Activated naive CD8-positive, alpha-beta T cell treated with anti-CD3 and anti-CD28 coated beads, Interleukin-2, amount 10 ng/mL, durations not matched to agents 7 days and 5 days (primary cell): ENCODE measurements at places on chromosomes 12 and 14.

DNA sequence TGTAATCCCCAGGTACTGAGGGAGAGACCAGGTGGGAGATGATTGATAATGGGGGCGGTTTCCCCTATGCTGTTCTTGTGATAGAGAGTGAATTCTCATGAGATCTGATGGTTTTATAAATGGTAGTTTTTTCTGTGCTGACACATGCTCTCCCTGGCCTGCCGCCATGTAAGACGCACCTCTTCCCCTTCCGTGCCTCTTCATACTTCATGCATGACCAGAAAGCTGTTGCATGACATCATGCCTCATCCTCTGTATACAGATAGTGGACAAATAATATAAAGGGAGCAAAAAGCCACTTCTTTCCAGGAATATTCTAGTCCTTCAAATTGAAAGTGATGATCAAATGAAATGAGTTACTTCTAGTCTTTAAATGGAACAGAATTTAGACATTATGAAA lies 47.3 kb upstream of the LRIG3 start:
- no peak for DNase-seq

- no peak for DNase-seq
Observed at GRCh38 chr14:32074887-32075572, 2.1 kb upstream of the ARHGAP5 start.

DNA sequence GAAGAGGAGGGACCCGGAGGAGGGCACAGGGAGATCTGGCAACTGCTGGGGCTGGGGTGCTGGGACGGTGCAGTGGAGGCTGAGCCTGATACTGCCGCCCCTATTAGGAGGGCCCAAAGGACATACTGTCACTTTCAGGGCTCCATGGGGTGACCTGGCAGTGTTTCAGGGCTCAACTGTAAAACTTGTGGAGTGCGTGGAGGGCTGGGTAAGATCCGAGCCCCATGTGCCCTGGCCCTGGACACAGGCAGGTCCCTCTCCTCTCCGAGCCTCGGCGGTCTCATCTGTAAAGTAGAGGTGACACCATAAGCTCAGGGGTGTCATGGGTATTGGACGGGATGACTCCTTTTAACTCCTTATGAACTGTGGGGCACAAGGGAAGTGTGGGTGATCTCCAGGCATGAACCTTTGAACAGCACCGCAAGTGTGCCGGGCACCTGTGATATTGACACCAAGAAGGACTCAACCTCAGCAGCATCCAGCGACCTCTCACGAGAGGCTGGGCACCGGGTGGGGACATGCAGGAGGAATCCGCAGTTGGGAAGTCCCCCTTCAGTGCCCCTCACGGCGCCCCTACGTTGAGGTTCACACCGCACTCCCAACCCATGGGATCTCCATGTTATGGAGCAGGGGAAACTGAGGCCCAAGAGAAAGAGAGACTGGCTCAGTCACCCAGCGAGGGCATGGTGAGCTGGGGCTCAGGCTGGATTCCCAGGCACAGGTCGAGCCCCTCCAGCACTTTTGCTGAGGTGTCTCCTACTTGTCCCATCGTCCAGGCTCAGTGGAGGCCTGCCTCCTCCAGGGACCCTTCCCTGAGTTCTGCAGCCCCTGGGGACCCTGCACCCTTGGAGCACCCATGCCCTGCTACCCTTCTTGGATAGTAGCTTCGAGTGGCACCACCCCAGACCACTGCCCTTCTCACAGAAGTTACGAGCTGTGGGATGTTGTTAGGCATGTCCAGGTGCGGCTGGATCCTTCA lies 50.4 kb upstream of the EML1 start:
- DNase-seq, result no peak

- no peak for DNase-seq
Observed at GRCh38 chr12:89663577-89664357, 44.9 kb downstream of the ATP2B1 start.

DNA sequence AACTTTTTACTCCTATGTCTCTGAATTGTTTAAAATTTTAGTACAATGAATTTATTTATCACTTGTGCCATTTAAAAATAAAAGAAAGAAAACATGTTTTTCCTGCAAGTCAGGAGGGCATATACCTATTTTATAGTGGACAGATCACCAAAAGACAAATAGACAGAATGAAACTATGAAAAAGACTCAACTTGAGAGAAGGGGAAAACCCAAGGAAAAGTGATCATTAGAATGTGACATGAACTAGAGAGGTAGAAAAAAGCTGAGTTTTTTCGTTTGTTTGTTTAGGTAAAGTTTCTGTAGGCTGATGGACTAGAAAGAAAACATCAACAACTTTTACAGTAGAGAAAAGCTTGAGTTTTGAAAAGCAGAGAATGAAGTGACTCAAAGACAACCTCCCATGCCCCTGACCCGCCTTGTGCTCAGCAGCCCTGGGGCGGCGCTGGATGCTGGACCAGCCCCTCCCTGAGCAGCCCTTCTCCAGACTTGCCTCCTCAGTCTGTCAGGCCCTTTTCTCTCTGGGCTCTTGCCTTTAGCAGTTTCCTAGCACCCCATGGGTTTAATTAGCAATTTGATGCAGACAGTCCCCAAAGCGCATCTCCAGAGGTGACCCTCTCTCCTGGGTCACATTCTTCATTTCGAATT lies 95.1 kb upstream of the ARID2 start:
- DNase-seq, result no peak

GRCh38 chr12:93708952-93709351 lies 31.8 kb downstream of the CRADD start:
- DNase-seq, result no peak

GRCh38 chr12:91824991-91825390 lies 320.7 kb downstream of the BTG1 start:
- no peak for DNase-seq

GRCh38 chr14:32137892-32138291 lies 60.8 kb downstream of the ARHGAP5 start:
- DNase-seq, result no peak

DNA sequence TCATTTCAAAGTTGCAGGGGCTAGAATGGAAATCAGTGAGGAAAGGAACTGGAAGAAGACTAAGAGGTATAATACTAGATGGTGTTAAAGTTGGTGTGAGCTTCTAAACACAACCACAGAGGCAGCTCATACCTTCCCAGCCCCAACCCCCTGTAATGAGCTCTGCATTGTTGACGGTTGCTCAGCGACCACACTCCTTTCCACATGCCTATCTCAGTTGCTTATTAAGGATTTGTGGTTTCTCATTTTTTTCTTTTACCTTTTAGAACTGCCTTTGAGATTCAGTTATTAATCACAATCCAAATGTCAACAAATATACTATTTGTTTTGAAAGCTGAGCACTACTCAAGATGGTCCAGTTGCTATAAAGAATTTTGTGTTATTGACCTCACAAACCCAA lies 62.1 kb upstream of the KIF21A start:
- DNase-seq, result no peak

DNA sequence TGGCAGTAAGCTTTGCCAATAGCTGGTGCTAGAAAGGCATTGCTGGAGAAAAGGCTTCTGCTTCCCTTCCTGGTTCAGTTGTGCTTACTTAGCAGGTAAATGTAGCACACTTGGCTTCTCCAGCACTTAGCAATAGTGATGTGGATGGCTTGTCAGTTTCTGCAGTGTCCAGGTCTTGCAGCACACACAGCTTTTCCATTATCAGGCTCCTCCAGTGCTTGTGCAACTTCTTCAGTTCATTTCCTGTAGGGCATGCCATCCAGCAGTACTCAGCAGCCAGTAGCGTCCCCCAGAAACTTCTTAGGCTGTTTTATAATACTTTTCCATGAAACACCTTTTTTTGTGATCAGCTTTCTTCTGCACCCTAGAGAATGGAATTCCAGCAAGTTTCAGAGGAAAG lies 154.6 kb downstream of the SLC6A15 start:
- no peak for DNase-seq

- DNase-seq, result no peak
Observed at GRCh38 chr12:25775968-25776367, 182.5 kb upstream of the RASSF8 start.

DNA sequence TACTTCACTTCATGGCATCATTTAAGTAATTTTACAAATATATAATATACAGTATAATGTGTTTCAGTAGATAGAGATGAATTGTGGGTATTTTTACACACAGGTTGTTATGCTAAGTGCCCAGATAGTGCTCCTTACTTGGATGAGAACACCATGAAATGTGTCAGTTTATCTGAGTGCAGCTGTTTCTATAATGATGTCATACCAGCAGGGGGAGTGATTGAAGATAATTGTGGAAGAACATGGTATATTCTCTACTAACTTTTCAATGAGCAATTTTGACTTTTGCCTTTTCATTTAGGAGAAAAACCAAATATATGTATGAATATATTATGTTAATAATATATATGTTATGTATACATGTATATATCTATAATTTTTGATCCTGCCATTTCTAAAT lies 221.6 kb downstream of the LRRK2 start:
- no peak for DNase-seq
